Stimulated activated CD4-positive, alpha-beta T cell treated with anti-CD3 and anti-CD28 coated beads, TNF-alpha, amount 100 ng/mL, for 48 hours (primary cell): ENCODE measurements at places on chromosomes 11 and 22.

GRCh38 chr11:41237382-41237781 is 222.1 kb downstream of the LRRC4C start:
- DNase-seq = no peak

GRCh38 chr11:44016131-44016530 is 31.6 kb upstream of the ACCSL start:
- no peak for DNase-seq

DNA sequence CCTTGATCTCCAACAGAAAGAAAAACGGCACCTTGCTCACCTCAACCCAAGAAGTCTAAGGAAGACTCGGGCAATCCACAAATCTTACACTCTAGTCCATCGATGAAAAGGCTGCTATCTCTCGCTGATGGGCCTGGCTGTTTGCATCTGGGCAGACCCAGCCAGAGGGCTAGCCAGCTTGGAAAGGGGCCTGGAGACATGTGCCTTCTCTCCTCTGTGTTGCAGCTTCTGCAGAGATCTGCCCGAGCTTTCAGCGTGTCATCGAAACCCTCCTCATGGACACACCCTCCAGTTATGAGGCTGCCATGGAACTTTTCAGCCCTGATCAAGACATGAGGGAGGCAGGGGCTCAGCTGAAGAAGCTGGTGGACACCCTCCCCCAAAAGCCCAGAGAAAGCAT is 3.2 kb downstream of the SCGB1A1 start:
- DNase-seq = no peak

DNA sequence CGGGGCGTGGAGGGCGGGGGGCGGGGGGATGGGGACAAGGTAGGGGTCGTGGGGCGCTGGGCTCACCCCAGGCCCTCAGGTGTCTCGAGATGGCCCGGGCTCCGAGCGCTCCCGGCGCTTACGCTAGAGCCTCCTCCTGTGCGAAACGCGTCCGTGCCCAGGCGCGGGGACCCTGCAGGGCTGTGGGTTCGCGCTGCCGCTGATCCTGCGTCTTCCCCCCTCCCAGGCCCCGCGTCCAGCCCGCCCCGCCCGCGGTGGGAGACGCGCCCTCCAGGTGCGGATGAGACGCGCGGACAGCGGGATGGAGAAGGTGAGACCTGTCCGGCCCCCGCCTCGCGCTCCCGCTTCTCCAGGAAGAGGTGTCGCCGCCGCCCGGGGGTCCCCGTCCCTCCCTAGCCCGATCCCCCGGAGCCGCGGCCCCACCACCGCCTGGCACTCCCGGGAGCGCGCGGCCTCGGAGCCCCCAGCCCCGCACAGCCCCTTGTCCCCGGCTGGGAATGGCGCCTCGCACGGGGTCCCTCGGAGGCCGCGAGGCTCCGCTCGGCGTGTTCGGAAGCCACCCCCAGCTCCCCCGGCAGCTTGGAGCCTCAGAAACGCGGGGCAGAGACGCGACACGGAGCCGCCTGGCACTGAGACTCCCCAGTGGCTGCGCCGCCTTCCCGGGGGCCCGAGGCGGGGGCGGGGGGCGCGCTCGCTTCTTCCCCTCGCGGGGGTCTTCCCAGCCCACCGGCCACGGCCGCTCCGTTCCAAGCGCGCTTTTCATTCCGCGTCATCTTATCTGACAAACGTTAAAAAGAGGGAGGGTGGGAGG is 27.6 kb upstream of the TOLLIP start:
- peak; percentile 9 for DNase-seq

- DNase-seq = no peak
Observed at GRCh38 chr22:39556970-39557841, 13.3 kb upstream of the CACNA1I start.

DNA sequence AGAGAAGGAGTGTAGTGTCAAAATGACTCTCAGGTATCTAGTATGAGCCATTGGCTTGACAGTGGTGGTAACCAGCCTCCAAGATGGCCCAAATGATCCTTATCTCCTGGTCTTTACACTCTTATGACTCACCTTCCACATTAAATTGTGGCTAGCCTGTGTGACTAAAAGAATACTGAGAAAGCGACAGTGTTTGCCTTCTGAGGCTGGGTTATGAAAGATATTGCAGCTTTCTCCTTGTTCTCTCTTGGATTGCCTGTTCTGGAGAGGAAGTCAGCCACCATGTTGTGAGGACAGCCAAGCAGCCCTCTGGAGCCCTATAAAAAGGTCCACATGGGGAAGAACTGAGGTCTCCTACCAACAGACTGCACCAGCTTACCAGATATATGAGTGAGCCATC is 15.8 kb downstream of the C11orf71 start:
- DNase-seq = no peak

- DNase-seq = no peak
Observed at GRCh38 chr11:111788051-111788450, 21.9 kb upstream of the PPP2R1B start.

GRCh38 chr11:94171693-94172440 is 43.2 kb downstream of the PANX1 start:
- DNase-seq = peak; percentile 14

- DNase-seq = no peak
Observed at GRCh38 chr22:40626851-40627250, 9.7 kb downstream of the MRTFA start.
